ENCODE measurements at places on chromosomes 4 and X.

DNA sequence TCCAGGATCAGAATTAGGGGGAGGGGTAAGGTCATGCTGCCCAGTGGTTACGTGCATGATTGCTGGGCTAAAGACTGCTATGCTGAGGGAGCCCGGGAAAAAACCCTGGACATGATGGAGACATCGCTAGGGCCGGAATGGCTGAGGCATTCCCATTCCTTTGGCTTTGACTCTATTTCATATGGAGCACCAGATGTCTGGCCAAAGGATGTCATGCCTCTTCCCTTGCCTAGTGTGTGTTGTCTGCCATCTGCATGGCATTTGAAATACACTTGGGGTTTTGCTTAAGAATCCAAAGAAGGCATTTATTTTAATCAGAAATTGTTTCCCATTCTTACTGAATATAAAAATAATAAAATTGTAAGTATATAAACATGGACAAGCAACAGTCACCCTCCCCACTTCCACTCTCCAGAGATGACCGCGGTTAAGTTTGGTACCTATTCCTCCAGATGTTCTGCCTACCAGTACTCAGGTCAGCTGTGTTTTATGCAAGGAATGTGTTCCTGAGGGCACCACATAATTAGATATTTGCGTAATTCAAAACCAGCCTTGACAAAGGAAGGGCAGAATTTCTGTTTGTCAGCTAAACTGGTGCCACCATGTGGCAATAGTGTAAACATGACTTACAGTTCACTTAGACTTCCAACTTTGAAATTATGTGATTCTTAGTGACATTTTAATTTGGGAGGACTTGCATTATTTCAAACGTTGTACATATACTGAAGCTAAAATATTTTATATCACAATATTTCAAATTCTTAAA lies 105.9 kb downstream of the CT47B1 start:
- DNase-seq = no peak

- no peak for DNase-seq
Observed at GRCh38 chrX:45508454-45508853, 307.8 kb upstream of the DIPK2B start.

DNA sequence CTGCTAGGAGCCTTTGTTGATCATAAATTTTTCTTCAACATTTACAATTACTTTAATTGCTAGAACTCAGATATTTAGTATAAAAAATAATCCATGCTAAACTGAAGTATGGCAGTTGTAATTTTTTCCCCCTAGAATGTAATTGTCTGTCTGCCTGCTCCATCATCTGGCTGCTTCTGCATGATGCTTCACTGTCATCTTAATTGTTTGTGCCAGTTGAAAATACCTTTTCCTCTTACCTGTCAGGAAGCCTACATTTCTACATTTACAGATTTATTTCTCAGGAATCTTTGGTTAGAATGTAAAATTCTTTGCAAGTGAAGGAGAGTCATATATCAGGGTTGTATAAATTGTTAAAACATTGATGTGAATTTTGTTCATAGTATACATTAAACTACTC lies 348.6 kb downstream of the GRXCR1 start:
- no peak for DNase-seq

GRCh38 chr4:169005453-169006099 lies 4.5 kb downstream of the CBR4 start:
- no peak for DNase-seq

DNA sequence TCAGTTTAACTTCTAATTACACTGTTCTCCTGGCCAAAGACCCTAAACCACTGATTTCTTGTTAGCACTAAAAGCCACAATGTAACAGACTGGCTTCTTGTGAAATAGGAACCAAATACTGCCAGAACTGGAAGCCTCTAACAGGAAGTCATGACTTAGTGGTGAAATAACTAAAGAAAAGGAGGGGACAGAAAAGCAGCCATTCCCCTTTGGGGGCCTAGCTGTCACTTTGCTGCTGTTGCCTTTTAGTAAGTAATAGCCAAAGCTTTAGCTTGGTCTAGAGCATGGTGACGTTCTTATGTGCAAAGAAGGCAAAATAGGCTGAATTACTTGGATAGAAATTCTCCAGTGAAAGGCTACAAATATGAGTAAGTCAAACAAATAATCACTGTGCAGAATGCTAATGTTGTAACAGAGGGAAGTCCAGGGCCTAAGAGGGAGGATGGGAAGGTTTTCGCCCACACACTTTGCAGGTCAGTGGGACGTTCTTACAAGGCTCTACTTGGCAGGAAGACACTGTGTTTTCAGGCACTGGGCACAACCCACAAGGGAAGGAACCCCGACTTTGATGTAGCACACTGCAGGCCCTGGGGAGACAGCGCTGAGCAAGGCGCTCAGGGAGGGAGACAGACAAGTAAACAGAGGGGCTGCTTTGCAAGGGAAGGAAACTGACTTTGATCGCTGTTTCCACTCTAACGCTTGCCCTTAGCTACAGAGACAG lies 16.7 kb downstream of the GAB3 start:
- no peak for DNase-seq

DNA sequence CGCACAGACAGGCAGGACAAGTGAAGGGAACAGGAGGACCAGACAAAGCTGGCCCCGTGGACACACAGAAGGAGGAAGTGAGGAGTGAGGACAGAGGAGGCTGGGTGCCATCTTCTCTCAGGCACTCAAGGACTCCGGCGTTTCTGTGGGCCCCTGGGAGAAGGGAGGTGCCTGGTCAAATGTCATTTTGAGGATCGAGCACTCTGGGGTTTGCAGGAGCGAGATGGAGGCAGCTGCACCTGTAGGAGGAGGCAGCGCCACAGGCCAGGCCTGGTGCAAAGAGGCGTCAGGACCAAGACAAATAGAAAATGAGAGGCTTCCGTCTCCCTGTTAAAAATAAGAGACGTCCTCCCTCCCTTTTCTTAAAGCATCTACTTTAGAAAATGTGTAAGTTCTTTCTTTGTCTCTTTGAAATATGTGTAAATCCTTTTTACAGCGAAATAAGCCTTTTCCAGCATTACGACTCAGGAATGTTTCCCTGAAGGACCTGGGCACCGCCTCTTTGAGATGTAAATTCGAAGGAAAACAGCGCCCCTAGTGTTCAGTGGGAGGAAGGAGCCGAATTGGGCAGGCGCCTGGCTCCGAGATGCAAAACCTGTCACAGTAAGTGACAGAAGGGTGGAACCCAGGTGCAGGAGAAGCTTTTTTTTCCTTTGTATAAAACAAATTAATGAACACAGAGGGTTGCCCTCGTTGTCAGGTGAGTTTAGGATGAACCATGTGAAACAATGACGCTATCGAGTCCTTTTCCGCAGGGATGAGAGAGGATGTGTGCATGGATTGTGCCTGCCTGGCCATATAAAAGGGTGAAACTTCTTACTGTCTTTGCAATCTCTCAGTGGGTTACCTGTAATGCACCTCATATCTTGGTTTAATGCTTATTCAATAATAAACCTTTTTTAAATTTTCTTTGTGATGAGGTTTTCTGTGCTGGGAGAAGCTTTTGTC lies 1.4 kb upstream of the C4orf50 start:
- DNase-seq = no peak

GRCh38 chr4:173835903-173836302 lies 305.9 kb upstream of the HAND2 start:
- no peak for DNase-seq

GRCh38 chr4:144402176-144402575 lies 243.8 kb upstream of the HHIP start:
- no peak for DNase-seq

GRCh38 chr4:124266721-124267120 lies 445.8 kb downstream of the ANKRD50 start:
- no peak for DNase-seq

DNA sequence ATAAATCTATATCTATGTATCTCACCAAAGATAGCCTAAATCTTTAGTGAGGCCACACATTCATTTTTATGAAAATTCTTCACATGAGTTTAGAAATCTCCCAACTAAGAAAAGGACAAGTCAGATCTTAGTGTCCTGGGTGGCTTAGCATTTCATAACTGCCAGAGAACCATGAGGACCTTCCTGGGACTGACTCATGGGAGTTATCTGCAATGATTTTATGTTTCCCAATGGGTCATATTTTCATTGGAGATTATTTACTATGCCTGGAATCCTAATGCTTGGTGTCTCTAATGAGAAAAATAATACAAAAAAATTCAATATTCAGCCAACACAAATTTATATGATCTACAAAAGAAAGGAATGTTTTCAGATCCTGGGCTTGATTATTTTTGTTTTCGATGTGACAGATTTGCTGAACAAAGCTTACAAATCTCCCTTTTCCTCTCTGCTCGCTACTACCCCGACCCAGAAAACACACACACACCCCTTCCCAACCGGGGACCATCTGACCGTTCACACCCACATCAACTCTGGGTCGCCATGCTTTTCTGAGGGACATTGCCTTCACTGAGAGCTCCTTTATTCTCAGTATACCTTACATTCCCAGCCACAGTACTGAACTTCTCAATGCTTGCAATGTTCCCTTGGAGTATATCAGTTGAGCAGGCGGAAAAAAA lies 40.1 kb downstream of the SORBS2 start:
- DNase-seq = no peak

DNA sequence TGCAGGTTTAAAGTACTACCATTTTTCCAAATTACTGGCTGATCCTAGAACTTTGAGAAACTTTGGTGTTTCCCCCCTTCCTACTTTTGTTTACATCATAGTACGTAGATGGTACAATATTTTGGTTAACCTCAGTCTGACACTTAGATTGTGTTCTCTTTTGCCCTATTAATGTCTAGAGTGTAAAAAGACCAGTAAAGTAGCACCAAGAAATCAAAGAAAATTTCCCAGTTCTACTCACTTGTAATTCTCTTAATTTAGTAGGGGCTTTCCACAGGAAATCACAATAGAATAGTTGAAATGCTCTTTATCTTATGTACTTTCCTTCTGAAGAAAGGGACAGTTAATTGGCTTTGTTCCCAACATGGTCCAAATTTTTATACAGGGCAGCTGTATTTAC lies 51.6 kb downstream of the NFKB1 start:
- DNase-seq = no peak

- DNase-seq = peak; percentile 9
Observed at GRCh38 chrX:134718966-134719317, 60.7 kb upstream of the PLAC1 start.

GRCh38 chr4:143251779-143252178 lies 67.1 kb downstream of the USP38 start:
- no peak for DNase-seq
